A549 treated with GW870086 at 1 μM for 4 hours (cell line): ENCODE measurements at places on chromosomes 3 and 15. TPM values are rescaled to one million over a fixed set of nuclear protein-coding genes. Genes with fewer than 3 reads are reported as not detected.

DPH6 gene
- 12.4 to 15.2 TPM (median 13.4 TPM) in 5 replicates for total RNA-seq

TMEM40 gene
- 0.17 to 0.90 TPM (median 0.41 TPM) in 5 replicates for total RNA-seq

KLHL40 gene
- not detected in 5 replicates for total RNA-seq

FGD5 gene
- 0.06 to 0.18 TPM in 2 of 5 replicates, not detected in the others for total RNA-seq

SKOR1 gene
- total RNA-seq: 0.03 to 0.10 TPM (median 0.05 TPM) in 5 replicates

DIPK2A gene
- 4.9 to 8.4 TPM (median 6.9 TPM) in 5 replicates for total RNA-seq

IL17RE gene
- total RNA-seq: 1.1 to 2.4 TPM (median 2.2 TPM) in 5 replicates

RYR3 gene
- total RNA-seq: 0.01 to 0.23 TPM (median 0.03 TPM) in 4 of 5 replicates, not detected in the other

PCSK6 gene
- total RNA-seq: 8.8 to 12.0 TPM (median 11.1 TPM) in 5 replicates

C3orf49 gene
- total RNA-seq: not detected in 5 replicates

ANKUB1 gene
- total RNA-seq: not detected in 5 replicates

DCLK3 gene
- not detected in 5 replicates for total RNA-seq

GOLGA8R gene
- total RNA-seq: 0.15 to 0.30 TPM (median 0.17 TPM) in 5 replicates
